T-cell (primary cell): ENCODE measurements at places on chromosomes 2 and 18.

GRCh38 chr2:157625296-157625695 is 3.4 kb downstream of the ACVR1C start:
- H3K27me3 ChIP-seq = peaks cover 10% of the 10 kb centered on the region
- peak overlapping the region; percentile 52 for H3K27ac ChIP-seq
- no peaks in the 10 kb centered on the region for H3K36me3 ChIP-seq
- peaks cover 18% of the 10 kb centered on the region for H3K4me1 ChIP-seq
- H3K4me3 ChIP-seq = peak overlapping the region; percentile 13
- no peak for DNase-seq

DNA sequence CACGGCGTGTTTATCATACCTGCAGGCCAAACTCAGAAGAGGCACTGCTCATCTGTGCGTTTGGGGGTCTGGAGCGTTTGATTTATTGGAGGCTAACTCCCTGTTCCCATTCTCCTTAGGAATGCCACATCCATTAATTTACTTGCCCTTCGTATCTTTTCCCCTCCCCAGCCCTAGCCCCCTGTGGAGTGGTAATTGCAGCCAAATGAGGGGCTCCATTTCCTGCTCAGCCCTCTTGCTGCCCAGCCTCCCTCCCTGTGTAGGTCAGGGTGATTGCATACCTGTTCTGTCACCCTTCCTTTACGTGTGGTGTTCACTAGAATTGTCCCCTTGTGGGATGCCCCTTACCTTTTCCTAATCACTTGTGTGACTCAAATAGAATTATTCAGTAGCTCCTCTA is 120.4 kb downstream of the MAP3K20 start:
- H3K27me3 ChIP-seq = no peaks in the 10 kb centered on the region
- H3K27ac ChIP-seq = no peak overlapping the region
- no peak for DNase-seq
- H3K4me3 ChIP-seq = no peak overlapping the region

DNA sequence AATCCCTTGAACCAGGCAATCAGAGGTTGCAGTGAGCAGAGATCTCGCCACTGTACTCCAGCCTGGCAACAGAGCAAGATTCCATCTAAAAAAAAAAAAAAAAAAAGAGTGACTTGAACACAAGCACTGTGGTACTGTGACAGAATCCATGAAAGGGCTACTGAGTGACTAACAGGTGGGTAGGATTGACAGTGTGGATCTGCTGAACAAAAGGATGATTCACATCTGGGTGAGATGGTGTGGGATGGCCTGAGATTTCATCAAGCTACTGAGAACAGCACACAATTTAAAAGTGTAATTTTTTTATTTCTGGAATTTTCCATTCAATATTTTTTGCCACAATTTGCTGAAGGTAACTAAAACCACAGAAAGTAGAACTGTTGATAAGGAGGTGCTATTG is 13.3 kb upstream of the SP3 start:
- no peak for DNase-seq
- H3K36me3 ChIP-seq = no peaks in the 10 kb centered on the region
- H3K27me3 ChIP-seq = no peaks in the 10 kb centered on the region
- H3K4me1 ChIP-seq = no peaks in the 10 kb centered on the region
- no peak overlapping the region for H3K4me3 ChIP-seq
- H3K27ac ChIP-seq = no peak overlapping the region

DNA sequence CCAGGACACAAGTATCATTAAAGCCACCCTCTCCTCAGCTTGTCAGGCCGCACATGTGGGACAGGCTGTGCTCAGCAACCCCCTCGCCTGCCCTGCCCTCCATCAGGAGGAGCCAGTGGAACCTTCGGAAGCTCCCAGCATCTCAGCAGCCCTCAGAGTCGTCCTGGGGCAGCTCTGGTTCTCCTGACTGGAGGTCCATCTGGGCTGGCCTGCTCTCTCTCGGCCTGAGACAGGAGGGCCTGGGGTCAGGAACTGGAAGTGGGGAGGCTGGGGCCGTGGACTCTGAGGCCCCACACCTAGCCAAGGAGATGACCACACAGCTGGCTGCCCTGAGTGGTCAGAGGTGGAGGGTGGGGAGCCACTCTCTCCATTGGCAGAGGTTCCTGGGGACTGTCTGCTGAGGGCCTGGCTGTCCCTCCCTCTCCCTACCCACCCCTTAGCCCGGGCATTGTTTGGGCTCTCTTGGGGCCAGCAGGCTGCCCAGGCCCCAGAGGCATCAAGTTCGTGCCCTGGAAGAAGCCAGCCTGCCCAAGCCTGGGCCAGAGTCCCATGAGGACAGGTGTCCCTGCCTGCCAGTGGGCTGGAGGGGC is 23.1 kb downstream of the ODC1 start:
- no peak for DNase-seq
- no peaks in the 10 kb centered on the region for H3K4me1 ChIP-seq
- H3K27ac ChIP-seq = no peak overlapping the region
- H3K36me3 ChIP-seq = peaks cover 43% of the 10 kb centered on the region

DNA sequence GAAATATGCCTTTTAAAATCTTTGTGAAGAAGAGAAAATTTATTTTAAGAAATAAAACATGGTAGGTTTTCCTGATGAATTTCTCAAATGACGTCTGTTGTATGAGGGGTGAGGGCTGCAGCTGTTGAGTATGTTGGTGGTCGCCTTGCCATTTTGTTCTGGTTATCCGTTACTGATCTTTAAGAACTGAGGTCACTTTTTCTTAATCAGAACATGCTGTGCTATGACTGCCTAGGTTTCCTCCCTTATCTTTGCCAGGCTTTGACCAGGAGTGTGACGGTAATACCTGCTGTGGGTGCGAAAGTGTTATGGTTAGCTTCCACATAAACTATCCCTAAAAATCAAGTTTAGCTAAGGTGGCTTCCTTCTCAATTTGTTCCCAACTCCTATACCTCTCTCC is 176.9 kb downstream of the DIS3L2 start:
- no peak overlapping the region for H3K27ac ChIP-seq
- no peaks in the 10 kb centered on the region for H3K27me3 ChIP-seq
- H3K4me1 ChIP-seq = peaks cover 8% of the 10 kb centered on the region
- no peak overlapping the region for H3K4me3 ChIP-seq

- peaks cover 12% of the 10 kb centered on the region for H3K36me3 ChIP-seq
- no peak overlapping the region for H3K4me3 ChIP-seq
- H3K27ac ChIP-seq = no peak overlapping the region
- no peak for DNase-seq
- H3K4me1 ChIP-seq = no peaks in the 10 kb centered on the region
- H3K27me3 ChIP-seq = no peaks in the 10 kb centered on the region
These were observed 62.9 kb downstream of the MIB1 start for GRCh38 chr18:21803495-21803894.

DNA sequence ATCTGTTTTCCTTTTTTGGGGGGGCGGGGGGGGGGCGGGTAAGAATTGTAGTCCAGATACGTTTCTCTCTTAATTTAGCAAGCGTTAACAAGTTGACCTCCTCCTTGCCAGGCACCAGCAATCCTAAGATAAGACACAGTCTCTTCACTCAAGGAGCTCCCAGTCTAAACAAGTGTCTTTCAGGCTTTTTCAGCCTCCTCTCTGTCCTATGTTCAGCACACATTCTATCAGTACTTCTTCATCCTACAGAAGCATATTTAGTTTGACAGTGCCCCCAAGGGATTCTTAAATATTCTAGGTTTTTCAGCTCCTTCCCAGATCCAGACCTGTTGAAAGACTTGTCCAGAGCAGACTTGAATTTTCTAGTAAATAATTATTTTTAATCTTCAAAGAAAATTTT is 2.7 kb downstream of the PPP1CB start:
- H3K36me3 ChIP-seq = peaks cover 13% of the 10 kb centered on the region
- no peak overlapping the region for H3K4me3 ChIP-seq
- no peaks in the 10 kb centered on the region for H3K27me3 ChIP-seq
- DNase-seq = no peak

DNA sequence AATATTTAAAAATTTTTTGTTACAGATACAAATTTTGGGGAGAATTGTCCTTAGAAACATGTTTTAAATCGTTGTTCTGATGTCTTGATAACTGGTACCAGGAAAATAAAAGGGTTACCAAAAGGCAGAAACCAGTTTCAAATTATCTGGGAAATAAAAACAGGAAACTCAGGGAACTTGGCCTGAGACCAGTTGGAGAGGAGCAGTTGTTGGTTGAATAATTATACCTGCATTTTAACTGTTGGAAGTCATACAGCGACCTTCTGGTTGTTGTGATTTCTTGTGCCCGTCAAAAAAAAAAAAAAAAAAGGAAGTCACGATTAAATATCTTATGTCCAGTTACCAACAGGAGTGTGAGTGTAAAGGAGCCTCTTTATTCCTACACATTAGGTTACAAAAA is 51.8 kb downstream of the CRIM1 start:
- H3K36me3 ChIP-seq = no peaks in the 10 kb centered on the region
- DNase-seq = no peak
- H3K27me3 ChIP-seq = no peaks in the 10 kb centered on the region
- H3K4me1 ChIP-seq = no peaks in the 10 kb centered on the region

DNA sequence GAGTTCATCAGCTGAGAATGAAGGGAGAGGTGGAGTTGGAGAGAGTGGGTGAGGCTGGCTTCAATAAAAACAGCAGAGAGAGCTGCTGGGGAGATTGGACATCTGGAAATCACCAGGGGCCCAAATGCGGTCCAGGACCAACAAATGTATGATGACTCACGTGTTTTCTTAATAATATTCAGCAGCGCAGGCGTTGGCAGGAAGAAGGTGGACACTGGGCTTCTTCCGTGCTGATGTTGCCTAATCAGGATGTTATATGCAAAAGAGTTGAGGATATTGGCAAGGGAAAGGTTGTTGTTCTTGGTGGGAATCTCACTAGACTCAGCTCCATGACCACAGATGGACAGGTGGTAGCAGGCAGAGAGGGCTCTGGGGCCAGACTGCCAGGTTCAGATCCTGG is 12.8 kb upstream of the PLA2R1 start:
- H3K4me1 ChIP-seq = peaks cover 4% of the 10 kb centered on the region
- DNase-seq = no peak
- no peaks in the 10 kb centered on the region for H3K27me3 ChIP-seq
- no peak overlapping the region for H3K27ac ChIP-seq
- H3K36me3 ChIP-seq = no peaks in the 10 kb centered on the region
- H3K4me3 ChIP-seq = no peak overlapping the region

- H3K27me3 ChIP-seq = no peaks in the 10 kb centered on the region
- H3K27ac ChIP-seq = no peak overlapping the region
- no peaks in the 10 kb centered on the region for H3K36me3 ChIP-seq
- H3K4me3 ChIP-seq = no peak overlapping the region
These were observed 1627.6 kb upstream of the ZEB2 start for GRCh38 chr2:146147448-146148012.

- DNase-seq = no peak
- no peaks in the 10 kb centered on the region for H3K36me3 ChIP-seq
- H3K4me3 ChIP-seq = no peak overlapping the region
- no peaks in the 10 kb centered on the region for H3K27me3 ChIP-seq
- no peak overlapping the region for H3K27ac ChIP-seq
These were observed 98.0 kb downstream of the MYO5B start for GRCh38 chr18:50096766-50097435.

DNA sequence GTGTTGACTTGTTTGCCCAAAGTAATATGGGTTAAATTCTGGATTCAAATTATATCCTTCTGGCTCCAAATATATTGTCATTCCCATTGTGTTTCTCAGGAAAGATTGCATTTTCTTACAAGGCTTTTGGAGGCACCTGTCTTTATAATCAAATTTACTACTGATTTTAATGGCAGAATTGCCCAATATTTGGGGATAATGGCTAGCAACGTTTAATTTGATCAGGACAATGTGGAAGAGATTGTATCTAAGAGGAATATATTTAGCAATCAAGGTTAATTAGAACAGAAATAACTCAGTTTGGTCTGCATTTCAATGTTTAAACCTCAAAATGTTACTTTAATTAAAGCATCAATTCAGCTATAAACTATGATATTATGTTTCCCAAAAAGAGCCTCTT is 41.7 kb upstream of the ZNF804A start:
- DNase-seq = no peak
- no peaks in the 10 kb centered on the region for H3K27me3 ChIP-seq
- no peak overlapping the region for H3K27ac ChIP-seq
- H3K4me3 ChIP-seq = no peak overlapping the region

GRCh38 chr2:17148407-17149145 is 369.7 kb downstream of the RAD51AP2 start:
- H3K36me3 ChIP-seq = no peaks in the 10 kb centered on the region
- H3K27ac ChIP-seq = no peak overlapping the region
- no peak overlapping the region for H3K4me3 ChIP-seq
- no peak for DNase-seq

- no peaks in the 10 kb centered on the region for H3K36me3 ChIP-seq
- H3K27me3 ChIP-seq = no peaks in the 10 kb centered on the region
- no peak overlapping the region for H3K4me3 ChIP-seq
- no peak overlapping the region for H3K27ac ChIP-seq
- no peak for DNase-seq
These were observed 57.1 kb downstream of the RMDN2 start for GRCh38 chr2:37982147-37982582.

GRCh38 chr2:109341355-109342255 is 212.6 kb downstream of the SH3RF3 start:
- peaks cover 14% of the 10 kb centered on the region for H3K27me3 ChIP-seq
- no peak overlapping the region for H3K27ac ChIP-seq
- DNase-seq = no peak
- no peaks in the 10 kb centered on the region for H3K36me3 ChIP-seq
- peaks cover 5% of the 10 kb centered on the region for H3K4me1 ChIP-seq
